Coronary artery (tissue), 2 donors: ENCODE measurements at places on chromosomes 16 and 17.

DNA sequence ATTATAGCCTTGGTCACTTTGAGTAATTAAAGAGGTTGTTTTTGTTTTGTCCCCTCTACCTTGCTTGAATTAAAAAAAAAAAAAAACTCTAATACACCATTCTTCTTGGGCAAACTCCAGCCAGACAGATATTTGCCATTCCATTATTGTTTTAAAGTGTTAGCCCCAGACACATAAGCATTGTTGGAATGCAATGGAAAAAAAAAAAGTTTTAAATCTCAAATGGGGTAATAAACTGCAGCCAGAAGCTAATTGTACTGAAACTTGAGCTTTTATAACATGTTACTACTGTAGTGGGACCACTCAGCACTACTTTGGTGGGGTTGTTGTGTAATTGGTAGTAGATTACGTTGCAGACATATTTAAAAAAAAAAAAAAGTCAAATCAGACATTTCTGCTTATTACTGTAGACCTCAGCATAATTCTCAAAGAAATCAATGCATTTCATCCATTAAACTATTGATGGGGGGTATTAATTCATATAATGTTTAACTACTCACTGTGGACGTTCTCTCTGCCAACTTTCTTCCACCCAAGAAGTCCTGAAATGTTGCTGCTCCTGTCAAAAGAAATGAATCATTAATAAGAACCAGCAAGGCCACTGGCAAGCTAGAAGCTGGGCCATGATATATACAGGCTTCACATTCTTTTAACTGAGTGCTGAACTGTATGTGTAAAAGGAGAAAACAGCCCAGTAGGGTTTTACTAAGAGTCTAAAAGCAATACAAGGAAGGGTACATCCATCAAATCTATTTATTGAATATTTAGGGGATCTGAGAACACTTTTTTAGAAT lies 626.6 kb upstream of the SOX9 start:
- DNase-seq = no peak

DNA sequence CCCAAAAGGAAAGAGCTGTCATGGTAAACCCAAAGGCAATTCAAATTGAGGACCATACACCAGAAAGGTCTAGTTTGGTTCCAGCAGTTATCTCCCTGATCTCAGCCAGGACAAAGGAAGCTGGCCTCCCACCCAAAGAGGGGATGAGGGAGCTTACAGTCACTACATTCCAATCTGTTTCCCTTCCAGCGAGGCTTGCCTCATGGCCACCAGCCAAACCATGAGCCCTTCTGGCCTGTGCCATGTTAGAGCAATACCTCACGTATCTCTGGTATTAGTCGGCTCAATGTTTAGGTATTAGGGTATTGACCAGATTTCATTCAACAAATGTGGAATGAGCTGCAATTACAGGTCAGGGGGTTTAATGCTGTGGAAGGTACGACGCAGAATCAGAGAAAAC lies 8.4 kb downstream of the NDUFAB1 start:
- no peak for DNase-seq

DNA sequence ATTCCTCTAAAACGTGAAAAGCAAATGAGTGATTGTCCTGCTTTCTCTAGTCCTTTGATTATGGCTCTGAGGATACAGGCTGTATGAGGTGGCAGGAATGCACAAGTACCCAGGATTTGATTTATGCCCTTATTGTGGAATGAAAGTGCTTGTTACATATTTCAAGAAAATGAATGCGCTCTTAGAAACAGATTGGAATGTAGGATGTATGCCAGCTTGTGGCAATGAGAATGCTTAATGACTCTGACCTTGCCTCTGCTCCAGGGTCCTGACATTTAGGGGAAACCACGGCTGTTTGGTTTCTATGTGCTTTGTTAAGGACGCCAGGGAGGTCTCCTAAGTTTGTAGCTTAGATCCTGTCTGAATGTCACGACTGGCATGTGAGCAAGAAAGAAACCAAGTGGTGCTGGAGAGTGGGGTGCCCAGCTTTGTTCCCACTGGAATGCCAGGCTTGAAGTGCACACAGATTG lies 22.0 kb downstream of the PRCD start:
- DNase-seq = no peak

DNA sequence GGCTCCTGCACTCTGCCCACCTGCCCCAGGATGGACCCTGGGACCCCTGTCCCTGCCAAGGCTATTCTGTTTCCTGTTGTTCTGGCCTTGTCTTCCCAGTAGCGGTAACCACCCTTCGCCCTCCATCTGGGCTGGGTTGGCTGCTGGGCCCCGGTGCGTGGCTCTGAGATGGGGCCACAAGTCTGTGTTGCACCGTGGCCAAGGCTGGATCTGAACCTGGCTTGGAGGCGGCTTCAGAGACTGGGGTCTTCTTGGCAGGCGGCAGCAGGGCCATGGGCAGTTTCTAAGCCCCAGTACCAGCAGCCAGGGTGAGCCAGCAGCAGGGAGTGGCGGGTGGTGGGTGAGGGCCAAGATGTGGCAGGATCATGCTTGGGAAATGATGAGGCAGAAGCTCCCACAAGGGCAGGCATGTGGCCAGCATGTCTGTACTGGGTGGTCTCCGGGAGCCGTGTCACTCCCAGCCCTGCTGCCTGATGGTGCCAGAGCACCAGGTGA lies 12.6 kb downstream of the MAP2K3 start:
- peak; percentile 73 for DNase-seq

GRCh38 chr17:49053171-49053829 lies 56.1 kb downstream of the IGF2BP1 start:
- DNase-seq = no peak

DNA sequence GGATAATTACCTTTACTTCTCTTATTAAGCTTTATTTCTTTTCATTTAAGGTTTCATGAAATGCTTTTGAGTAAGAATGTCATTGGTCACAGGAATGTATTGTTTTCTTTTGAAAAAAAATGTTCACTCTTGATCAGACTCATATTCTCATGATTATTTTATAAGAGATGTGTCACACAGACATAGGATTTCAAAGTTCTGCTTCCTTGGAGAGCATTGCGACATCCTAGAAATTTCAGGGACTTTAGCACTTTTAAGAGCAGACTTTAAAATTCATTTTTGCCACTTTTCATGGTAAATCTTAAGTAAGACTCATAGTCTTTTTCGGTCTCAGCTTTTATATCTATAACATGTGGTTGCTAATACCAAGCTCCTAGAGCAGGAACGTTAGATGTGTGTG lies 314.7 kb downstream of the CDH8 start:
- no peak for DNase-seq

- DNase-seq = no peak
These were observed 41.6 kb downstream of the CDH1 start for GRCh38 chr16:68778551-68779231.

DNA sequence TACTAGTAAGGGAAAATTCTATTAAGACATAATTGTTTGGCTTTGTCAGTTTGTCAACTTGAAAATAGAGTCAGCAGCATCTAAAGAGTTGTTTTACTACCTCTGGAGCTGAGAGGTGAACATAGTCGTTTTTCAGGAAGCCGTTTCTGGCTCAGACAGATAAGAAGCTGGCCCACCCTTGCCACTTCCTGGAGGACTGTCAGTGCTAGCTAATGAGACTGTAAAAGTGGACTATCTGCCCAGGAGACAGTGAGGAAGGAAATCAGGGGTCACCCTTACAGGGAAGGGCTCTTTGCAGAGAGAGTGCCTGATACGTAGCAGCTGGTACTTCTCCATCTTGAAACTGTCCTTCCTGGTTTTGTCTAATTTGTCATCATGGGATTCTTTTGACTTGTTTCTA lies 328.7 kb downstream of the WWOX start:
- DNase-seq = no peak

DNA sequence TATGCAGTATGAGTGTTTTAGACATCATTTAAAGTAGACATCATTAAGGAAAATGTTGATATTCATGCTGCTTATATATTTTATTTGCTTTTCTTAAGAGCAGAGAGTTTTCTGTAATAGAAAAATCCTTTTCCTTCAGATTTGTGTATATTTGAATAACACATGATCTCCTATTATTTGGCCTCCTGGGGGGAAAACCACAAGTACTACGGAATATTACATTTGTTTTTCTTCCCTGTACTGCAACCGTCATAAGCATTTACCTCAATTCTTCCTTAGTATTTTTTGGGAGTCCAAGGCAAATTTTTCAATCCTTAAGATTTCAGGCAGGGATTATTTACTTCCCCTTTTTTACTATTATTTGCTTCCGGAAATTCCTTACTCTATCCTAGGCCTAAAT lies 6.0 kb downstream of the RSPRY1 start:
- DNase-seq = no peak

DNA sequence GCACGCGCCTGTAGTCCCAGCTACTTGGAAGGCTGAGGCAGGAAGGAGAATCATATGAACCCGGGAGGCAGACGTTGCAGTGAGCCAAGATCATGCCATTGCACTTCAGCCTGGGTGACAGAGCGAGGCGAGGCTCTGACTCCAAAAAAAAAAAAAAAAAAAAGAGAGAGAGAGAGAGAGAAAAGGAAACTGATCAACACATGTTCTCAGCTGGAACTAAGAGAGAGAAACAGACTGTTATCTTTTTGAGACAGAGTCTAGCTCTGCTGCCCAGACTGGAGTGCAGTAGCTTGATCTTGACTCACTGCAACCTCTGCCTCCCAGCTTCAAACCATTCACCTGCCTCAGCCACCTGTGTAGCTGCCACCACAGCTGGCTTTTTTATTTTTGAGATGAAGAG lies 60.4 kb downstream of the STH start:
- DNase-seq = no peak

GRCh38 chr16:57795431-57795878 lies 6.8 kb downstream of the KIFC3 start:
- no peak for DNase-seq

- no peak for DNase-seq
These were observed 6.2 kb downstream of the LPCAT2 start for GRCh38 chr16:55515111-55515510.

- no peak for DNase-seq
These were observed 39.8 kb upstream of the KDM6B start for GRCh38 chr17:7794075-7794663.

DNA sequence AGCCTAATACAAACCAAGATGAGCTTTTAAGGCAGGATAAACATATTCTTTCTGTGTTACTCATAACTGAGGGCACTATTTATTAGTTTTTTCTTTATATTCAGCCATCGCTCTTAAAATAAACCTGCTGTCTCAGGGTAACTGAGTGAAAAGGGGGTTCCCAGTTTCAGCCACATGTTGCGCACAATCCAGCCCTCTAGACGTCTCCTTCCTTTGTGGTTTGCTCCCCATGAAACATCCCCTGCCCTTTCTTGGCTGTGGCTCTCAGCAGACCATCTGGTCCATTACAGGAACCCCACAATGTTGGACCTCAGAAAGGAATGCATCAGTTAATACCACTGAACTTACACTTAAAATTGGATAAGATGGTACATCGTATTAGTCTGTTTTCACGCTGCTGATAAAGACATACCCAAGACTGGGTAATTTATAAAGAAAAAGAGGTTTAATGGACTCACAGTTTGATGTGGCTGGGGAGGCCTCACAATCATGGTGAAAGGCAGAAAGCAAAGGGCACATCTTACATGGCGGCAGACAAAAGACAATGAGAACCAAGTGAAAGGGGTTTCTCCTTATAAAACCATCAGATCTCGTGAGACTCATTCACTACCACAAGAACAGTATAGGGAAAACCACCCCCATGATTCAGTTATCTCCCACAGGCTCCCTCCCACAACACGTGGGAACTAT lies 12.6 kb upstream of the IL21R start:
- DNase-seq = no peak

DNA sequence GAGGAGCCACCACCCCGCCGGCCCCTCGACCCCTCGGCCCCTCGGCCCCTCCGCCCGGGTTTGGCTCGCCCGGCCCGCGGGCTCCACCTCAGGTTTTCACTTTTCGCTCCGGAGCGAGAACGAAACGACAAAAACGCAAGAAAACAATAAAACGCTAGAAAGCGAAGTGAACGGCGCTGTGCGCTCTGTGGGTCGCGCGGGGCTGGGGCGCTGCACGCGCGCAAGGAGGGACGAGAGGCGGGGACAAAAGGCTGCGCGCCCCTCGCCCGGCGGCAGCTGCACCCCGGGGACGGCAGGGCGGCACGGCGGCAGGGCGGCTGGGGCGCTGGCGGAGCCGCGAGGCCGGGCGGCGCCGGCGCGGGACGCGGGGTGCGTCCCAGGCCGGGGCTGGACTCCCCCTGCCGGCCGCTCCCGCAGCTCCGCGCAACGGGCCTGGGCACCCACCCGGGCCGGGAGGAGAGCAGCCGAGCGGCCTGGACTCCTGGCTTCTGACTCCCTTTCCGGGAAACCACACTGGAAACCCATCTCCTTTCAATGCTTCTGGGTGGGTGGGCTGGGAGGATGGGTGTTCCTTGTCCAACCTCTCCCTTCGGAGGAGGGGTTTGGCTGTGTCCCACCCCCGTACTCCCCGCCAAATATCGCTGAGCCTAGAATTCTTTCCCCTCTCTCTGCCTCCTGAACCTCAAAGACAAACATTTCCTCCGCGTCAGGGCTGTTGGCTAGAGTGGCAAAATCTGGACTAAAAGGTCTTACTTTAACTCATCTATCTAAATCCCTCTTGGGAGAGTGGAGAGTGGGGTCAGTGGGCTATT lies 9.9 kb downstream of the TBX2 start:
- DNase-seq = peak; percentile 87

- DNase-seq = no peak
These were observed 389.7 kb downstream of the SOX9 start for GRCh38 chr17:72510351-72511016.

DNA sequence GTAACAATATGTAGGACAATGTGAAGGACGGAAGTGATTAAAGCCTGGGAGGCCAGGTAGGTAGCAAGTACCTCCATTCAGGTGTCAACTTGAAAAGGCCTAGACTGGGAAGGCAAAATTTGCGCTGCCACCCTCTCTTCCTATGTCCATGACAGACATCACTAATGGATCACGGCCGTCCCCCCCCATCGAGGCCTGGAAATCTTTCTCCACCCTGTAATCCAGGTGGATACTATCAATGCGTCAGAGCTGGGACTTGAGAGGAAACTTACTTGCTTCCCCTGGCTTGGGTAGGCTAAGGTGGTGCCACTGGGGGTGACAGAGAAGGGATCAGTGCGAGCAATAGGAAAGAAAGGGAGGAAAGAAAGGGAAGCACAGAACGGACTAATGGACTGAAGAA lies 156.1 kb downstream of the SALL1 start:
- DNase-seq = no peak

DNA sequence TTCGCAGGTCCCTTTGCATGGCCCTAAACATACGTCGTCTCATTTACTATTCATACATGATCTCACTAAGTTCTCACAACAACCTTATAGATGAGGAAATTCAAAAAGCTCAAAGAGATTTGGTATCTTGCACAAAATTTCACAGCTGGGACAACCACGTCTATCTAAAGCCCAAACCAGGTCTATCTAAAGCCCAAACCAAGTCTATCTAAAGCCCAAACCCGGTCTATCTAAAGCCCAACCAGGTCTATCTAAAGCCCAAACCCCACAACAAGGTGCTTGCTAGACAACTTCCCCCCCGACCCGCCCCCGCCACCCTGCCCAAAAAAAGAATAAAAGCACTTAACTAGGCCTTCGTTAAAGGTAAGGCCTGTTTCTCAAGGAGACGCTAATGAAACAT lies 174.9 kb downstream of the VPS53 start:
- DNase-seq = no peak

DNA sequence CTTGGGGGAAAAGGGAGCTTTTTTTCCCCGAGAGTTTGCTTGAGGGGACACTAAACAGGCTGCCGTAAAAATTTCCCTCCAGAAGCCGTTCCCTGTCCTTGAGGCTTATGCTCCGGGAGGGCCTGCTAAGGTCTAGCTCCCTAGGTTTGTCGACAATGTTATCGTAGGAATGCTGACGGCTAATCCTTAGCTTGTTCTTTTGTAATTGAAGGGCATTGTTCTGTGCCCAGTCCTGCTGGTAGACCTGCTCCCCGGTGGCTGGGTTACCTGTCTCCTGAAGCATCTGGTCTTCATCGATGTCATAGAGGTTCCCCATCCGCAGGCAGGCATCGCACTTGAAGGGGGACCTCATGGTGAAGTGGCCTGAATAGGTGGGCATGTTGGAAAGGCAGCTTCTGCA lies 418.7 kb downstream of the GRIN2A start:
- no peak for DNase-seq
